Ascending aorta (tissue), 2 donors: ENCODE measurements at places on chromosomes 16 and 17. TPM values are rescaled to one million over a fixed set of nuclear protein-coding genes. Genes with fewer than 3 reads are reported as not detected.

DNA sequence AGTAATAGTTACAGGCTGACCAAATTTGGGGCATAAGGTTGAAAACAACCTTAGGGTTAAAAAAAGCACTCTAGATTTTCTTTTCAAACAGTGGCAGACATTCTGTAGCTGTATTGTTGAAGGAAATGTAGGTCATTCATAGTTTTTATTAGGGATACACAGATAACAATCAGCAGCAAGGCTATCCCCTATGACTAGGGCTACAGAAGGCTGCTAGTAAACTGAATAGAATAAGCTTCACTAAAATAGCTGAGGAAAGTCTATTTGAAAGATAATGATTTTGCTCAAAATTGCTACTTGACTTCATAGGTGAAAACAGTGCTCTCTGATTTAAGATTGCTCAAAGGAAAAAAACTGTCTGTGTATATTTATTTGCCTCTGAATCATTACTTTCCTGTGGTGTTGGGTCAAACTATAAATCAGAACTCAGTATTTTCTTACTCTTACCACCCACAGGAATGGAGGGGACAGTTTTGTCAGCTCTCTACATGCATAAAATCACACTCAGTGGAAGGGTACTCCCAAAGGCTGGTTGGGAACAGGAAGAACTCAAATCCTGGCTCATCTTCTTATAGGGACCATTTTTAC lies 24.8 kb downstream of the RPGRIP1L start:
- DNase-seq = no peak

DNA sequence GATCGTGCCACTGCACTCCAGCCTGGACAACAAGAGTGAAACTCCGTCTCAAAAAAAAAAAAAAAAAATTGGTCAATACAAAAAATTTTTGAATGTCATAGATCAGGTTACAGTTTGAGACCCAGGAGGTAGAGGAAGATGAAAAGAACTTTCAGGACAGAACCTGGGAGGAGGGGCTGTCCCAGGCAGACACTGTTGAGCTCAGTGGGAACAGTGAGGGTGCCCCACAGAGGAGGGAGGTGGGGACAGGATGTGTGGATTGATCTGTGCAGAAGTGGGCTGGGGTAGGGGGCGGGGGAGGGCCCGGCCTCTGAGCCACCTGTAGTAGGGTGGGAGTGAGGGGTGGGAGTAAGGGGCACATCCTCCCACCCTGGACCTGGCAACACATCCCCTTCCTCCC lies 58.3 kb downstream of the PRMT7 start:
- DNase-seq = no peak

GRCh38 chr17:39752241-39752881 lies 14.6 kb downstream of the GRB7 start:
- DNase-seq = no peak

DNA sequence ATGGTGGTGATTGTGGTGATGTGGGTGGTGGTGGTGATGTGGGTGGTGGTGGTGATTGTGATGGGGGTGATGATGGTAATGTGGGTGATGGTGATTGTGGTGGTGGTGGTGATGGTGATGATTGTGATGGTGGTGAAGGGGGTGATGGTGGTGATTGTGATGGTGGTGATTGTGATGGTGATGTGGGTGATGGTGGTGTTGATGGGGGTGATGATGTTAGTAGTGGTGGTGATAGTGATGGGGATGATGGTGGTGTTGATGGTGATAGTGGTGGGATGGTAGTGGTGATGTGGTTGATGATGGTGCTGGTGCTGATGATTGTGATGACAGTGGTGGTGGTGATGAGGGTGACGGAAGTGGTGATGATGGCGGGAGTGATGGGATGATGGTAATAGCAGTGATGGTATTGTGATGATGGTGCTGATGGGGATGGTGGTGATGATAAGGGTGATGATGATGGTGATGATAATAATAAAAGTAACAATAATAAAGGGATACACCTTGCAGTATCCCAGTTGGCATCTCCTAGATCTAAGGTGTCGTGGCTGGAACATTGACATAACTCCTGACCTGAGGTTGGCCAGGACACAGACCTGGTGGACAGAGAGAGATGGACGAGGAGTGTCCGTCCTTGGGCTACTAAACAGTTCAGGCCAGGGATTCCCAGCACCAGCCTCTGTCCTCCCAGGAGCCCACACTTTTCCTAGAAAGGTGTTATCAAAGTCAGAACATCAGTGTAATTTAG lies 344.5 kb downstream of the SEC14L1 start:
- no peak for DNase-seq

GH1 gene
- total RNA-seq = not detected

- no peak for DNase-seq
Observed at GRCh38 chr16:89737341-89738071, 16.2 kb downstream of the ZNF276 start.

TERB1 gene
- total RNA-seq = not detected

DNA sequence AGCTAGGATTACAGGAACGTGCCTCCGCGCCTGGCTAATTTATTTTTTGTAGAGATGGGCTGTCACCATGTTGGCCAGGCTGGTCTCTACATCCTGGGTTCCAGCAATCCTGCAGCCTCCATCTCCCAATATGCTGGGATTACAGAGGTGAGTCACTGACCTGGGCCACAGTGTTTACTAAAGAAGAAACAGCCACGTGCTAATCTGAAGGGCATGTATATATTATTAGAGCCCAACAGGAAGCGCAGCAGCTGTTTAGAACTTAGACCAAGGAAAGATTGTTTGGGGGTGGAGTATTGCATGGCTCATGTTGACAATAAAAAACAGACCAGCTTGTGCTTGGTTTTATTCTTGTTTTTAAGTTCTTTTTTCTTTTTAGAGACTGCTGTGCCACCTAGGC lies 60.2 kb downstream of the HAPSTR1 start:
- DNase-seq = no peak

- no peak for DNase-seq
Observed at GRCh38 chr16:53417011-53417410, 17.3 kb upstream of the RBL2 start.

- DNase-seq = no peak
Observed at GRCh38 chr16:83814659-83814985, 6.8 kb downstream of the HSBP1 start.

DNA sequence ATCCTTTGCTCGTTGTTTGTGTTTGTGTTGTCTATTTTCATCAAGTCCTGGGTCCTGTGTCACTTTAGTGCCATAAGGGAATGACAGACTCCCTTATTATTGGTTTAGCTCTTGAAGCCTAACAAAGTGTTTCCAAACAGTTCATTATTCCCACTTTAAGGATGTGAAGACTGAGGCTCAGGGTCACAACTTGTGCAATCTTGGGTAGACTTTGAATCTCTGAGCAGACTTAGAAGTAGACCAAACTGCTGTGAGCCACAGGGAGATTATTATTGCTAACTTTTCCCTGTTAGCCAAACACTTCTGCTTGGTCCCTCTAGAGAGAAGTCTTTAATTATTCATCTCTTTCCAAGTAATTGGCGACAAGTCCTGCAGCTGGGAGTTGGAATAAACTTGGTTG lies 31.8 kb downstream of the PRKCB start:
- DNase-seq = no peak

GRCh38 chr17:77034677-77035424 lies 105.9 kb upstream of the SEC14L1 start:
- no peak for DNase-seq

DNA sequence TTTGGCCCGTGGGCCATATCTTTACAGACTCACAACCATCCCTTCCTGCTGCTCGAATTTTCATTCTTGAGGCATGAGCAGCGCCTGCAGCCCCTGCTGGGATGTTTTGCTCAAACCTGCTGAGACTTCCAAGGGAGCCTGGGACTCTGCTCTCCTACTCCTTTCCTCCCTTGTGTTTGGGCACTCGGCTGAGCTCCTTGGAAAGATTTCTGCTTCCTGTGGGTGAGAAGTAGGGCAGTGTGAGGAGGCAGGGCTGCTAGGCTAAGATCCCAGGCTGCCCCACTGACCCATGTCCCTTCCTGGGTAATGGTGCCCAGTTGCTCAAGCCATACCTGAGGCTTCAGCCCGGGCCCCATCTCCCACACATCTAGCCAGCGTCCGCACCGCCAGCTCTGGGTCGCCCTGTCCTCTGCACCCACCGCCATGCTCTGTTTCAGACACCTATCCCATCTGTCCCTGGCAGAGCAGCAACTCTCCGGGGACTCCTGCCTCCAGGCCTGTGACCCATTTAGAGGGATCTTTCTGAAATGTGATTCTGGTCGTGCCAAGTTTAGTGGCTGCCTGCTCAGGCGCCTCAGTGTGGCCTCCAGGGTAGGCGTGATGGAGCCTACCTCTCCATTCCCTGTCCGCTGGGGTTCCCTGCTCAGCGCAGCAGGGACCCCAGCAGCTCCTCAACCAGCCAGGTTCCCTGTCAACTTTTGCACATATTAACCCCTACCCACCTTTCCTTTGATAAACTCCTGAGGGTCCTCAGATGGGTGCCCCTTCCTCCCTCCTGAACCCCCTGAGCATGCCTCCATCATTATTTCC lies 190.1 kb downstream of the CCDC182 start:
- no peak for DNase-seq

SP2 gene
- 198 TPM for total RNA-seq

PTGES3L gene
- not detected for total RNA-seq

KATNB1 gene
- 35.3 TPM for total RNA-seq

GRCh38 chr16:67806428-67807147 lies at the start of the genes RANBP10 and TSNAXIP1:
TSS of gene RANBP10 (minus strand) at chr16:67806560. CDS start at chr16:67806536, 24 bp downstream.
TSS of gene TSNAXIP1 (plus strand) at chr16:67806889. CDS start at chr16:67807150, 261 bp downstream.
- peak; percentile 97 for DNase-seq

KRTAP3-1 gene
- not detected for total RNA-seq

- no peak for DNase-seq
Observed at GRCh38 chr17:41167561-41167960, 460 bp downstream of the KRTAP4-3 start.

TRPV2 gene
- total RNA-seq = 26.1 TPM

DNA sequence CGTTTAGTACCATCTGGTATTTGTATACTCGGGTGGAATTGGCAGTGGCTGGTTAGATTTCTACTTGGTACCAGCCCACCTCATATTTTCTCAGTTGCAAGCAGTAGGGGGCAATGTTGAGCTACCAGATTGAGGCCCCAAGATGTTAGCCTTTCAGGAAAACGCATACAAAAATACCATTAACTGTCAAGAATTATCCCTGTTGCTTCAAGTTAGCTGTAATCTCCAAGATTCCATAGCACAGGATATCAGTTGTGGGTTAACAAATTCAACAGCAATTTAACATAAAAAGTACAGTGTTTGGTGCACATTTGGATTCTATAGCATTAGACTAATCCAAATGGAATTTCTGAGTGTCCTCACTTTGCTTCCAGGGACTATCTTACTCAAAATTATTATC lies 188.2 kb downstream of the FTO start:
- DNase-seq = no peak
